ENCODE measurements at places on chromosomes 12 and 14.

- DNase-seq, result no peak
These were observed 37.7 kb upstream of the NR1H4 start for GRCh38 chr12:100435957-100436356.

GRCh38 chr14:63470962-63471793 is 72.0 kb downstream of the PPP2R5E start:
- DNase-seq, result no peak

DNA sequence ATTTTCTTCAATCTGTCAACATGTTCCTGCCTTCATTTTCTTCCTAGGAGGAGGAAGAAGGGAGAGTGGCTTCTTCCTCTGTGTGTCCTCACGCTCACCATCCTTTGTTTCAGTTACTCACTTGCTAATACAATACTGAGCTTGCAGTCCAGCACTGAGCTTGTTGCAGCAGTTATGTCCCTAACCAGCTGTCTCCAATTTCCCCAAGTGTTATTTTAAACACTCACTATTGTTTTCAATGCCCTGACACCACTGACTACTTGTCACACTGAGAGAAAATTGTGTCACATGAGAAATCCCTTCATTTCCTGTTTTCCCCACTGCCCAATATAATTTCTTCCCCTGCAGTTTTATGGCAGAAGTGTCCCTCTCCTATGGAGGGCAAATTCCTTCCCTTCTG is 53.4 kb downstream of the HSD17B6 start:
- no peak for DNase-seq

DNA sequence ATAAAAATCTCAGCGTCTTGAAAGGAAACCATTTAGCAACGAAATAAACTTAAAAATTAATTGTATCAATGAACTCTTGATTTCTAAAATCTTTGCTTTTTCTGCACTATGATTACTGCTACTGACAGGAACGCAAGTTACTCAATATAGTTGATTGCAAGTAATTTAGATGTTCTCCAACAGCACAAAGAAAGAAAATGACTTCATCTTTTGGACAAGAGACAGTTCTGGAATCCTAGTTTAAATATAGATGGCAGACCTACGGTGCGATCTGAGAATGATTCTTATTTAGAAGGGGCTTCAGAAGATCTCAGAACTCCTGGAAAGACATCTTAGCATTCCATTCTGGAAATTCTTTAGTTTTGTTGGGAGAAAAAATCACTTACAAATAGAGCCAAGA is 1.4 kb upstream of the SUDS3 start:
- no peak for DNase-seq

GRCh38 chr12:115257791-115258190 is 573.8 kb upstream of the TBX3 start:
- no peak for DNase-seq

DNA sequence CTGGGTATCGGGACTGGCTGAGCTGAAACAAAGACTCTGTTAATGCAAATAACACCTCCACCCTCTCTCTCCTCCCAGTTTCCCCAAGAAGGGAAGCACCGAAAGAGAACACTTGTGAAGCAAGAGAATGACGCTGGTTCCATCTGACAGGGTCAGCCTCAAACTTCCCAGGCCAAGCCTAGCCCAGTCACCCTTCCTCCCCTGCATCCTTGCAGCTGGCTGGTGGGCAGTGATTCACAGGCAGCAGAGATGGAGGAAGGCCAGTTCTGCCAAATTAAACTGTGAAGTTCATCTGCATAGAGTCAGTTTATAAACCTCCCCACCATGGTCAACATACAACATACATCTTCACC is 2.8 kb downstream of the LRRC74A start:
- no peak for DNase-seq

GRCh38 chr12:32947206-32948067 is 50.9 kb upstream of the PKP2 start:
- no peak for DNase-seq

- no peak for DNase-seq
These were observed 17.8 kb downstream of the HAL start for GRCh38 chr12:95978351-95978750.

DNA sequence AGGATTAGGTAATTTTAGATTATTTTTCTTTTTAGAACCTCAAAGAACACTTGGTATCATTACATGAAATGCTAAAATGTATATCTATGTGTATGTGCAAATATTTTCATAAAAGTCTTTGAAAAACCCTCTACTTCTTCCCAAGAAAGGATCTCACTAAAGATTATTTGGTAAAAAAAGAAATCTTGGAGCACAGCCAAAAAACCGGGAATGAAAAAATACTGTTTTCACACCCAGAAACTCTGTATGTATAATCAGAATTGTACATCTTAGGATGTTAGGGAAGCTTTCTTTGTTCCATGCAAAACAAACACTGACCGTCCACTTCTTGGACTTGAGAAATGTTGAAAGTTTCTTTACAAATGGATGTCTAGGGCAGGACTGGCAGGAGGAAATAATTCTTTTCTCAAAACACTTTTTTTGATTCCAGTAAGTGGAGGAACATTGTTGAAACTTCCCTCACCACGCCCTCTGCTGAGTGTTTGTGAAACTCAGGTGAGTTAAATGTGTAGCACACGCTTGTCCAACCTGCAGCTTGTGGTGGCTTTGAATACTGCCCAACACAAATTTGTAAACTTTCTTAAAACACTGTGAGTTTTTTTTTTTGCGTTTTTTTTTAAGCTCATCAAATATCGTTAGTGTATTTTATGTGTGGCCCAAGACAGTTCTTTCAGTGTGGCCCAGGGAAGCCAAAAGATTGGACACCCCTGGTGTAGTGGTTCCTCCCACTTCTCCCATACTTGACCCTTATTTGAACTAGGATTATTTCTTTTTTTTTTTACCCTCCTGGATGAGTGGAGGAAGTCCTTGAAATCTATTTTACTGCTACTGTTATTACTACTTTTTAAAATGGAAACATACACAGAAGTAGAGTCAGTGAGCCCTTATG is 26.6 kb downstream of the FBXO34 start:
- DNase-seq, result no peak

- DNase-seq, result no peak
These were observed 237.1 kb downstream of the ACSS3 start for GRCh38 chr12:81314903-81315531.

- no peak for DNase-seq
These were observed 127.6 kb upstream of the EVL start for GRCh38 chr14:99937475-99938244.

- no peak for DNase-seq
These were observed 19.8 kb downstream of the LEMD3 start for GRCh38 chr12:65189028-65189718.

DNA sequence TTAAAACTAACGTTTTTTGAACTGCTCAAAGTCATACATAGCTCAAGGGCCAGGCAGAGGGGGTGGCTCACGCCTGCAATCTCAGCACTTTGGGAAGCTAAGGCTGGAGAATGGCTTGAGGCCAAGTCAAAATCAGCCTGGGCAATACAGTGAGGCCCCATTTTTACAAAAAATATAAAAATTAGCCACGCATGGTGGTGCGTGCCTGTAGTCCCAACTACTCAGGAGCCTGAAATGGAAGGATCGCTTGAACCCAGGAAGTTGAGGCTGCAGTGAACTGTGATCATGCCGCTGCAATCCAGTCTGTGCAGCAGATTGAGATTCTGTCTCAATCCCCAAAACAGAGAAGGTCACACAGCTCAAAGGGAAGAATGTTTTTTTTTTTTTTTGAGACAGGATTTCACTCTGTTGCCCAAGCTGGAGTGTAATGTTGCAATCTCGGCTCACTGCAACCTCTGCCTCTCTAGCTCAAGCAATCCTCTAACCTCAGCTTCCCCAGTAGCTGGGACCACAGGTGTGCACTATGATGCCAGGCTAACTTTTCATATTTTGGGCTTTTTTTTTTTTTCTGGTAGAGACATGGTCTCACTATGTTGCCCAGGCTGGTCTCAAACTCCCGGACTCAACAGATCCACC is 2.9 kb downstream of the RBM23 start:
- DNase-seq, result no peak

DNA sequence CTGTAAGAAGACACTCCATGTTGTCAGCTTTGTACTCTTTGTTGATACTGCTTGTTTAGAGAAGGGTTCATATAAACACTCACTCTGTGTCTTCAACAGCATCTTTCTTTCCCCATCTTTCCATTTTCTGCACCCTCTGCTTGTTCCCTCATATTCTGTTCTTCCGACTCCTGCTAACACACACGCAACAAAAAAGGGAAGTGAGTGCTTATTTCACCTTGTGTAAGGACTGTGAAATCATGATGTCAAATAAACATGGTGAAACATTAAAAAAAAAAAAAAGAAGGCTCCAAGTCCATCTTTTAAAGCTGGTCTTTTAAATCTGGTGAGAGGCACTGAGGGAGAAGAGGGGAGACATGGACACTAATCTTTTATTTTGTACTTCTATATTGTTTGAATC is 145.4 kb downstream of the RPAP3 start:
- DNase-seq, result no peak

DNA sequence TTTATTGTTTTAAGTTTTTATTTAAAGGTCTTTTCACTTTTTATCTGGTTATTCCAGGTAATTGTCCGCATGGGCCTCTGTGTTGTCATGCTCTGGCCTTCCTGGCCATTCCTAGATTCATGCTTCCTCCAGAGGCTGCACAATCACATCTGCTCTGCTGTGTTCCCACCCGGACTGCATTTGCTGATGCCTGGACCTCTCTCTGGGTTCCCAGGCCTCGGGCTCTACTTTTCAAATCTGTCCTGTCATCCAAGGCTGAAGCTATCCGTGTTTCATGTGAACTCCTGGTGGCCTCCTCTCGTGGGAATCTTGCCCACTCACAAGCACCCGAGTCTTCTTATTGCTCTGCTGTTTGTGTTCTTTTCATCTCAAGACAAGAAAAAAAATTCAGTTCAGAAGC is 16.1 kb upstream of the VDR start:
- no peak for DNase-seq

DNA sequence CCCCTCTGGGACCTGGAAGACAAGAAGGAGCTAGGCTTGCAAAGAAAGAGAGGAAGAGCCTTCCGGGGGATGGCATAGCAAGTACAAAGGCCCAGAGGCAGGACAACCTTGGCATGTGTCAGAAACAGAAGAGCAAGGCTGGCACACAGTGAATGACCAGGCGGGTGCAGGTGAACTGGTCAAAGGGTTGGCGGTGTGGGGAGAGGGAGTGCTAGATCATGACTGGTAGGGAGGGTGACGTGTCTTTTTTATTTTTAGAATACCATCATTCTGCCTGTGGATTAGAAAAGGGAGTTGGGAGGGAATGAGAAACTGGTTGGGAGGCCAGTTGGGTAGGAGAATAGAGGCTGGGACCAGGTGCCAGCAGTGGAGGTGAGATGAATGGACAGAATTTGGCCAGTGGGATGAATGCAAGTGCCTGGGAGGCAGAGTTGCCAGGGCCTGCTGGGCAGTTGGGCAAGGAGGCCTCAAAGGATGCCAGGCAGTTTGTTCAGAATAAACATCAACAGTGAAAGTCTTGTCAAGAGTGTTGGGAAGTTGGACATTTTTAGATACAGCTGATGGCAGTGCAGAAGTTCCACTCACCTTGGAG is 168.3 kb downstream of the CACNA1C start:
- no peak for DNase-seq

DNA sequence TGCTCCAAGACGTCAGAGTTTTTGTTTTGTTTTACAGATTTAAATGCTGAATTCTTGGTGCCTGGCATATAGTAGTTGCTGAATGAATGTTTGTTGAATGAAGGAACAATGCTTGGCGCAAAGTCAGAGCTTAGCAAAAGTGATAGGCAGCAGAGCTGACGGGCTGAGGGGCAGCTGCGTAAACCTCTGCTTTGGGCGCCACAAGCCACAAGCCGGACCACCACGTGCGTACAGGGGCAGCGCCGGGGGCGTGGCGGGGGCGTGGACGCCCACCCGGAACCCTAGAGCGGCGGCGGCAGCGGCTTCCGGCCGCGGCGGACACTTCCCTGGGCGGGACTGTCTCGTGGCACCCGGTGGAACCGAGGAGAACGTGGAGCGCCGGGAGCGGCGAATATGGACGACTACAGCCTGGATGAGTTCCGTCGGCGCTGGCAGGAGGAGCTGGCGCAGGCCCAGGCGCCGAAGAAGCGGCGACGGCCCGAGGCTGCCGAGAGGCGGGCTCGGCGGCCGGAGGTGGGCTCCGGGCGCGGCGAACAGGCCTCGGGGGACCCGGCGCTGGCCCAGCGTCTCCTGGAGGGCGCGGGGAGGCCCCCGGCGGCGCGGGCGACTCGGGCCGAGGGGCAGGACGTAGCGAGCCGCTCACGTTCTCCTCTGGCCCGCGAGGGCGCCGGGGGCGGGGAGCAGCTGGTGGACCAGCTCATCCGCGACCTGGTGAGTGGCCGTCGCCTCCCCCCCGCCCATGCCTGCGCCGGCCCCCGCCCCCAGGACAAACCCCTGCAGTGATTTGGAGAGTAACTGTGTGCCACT is at the start of gene FBXW8:
FBXW8 (plus strand) TSS at position 306 of the 807 bp plus-strand sequence; CDS start at position 394, 88 bp downstream.
- DNase-seq, result peak; percentile 6

DNA sequence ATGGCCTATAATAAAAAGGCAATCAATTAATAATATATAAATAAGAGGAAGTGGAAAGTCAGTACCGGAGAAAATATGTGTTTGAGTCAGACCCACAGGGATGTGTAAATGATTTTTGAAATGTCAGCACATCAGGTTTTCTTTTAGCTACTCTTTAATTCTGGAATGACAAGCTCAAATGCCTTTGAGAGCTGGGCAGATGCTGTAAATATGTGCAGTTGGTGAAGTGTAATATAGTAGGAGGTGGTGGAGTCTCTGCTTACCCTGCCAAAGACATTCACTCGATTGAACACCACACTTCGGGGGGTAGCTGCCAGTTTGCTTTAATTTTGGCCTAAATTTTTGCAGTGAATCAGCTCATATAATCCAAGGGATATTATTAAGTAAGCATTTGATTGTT is 93.0 kb downstream of the PLEKHA5 start:
- no peak for DNase-seq

DNA sequence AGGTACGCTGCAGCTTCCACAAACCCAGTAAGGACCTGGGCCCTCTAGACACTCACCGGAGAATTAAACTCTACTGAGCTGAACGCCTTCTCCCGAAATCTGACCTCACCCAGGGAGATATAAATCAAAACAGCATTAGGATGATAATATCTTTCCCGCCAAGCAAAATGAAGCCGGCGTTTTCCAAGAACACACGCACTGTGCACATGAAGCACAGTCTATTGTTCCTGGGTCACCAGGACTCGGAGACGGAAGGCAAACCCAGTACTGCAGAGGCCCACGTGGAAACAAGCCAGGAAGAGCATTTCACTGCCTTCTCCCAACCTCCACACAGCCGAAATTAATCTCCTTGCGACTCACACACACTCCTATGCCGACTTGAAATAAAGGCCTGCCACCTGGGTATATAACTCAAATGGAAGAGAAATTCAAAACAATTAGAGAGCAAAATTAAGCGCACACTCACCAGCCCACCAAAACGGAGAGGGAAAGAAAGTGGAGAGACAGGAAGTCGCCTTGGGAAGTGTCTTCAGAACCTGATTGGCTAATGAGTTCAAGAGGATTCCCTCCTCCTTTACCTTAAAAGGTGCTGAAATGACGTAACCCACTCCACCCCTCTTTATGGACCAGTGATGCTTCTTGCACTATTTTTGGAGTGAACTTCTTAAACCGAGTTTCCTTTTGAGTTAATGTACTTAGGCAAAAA is at the start of gene CCNB1IP1:
CCNB1IP1 (minus strand) TSS at position 492 of the 706 bp plus-strand sequence. CDS start 16,756 bp downstream, outside the sequence.
- peak; percentile 36 for DNase-seq

GRCh38 chr12:130335517-130336392 is 1.9 kb upstream of the PIWIL1 start:
- DNase-seq, result no peak

- no peak for DNase-seq
These were observed 152.2 kb downstream of the PDE3A start for GRCh38 chr12:20520532-20520931.

Measured in stimulated activated naive CD4-positive, alpha-beta T cell (primary cell).